ENCODE measurements at places on chromosomes 16 and 17.

DNA sequence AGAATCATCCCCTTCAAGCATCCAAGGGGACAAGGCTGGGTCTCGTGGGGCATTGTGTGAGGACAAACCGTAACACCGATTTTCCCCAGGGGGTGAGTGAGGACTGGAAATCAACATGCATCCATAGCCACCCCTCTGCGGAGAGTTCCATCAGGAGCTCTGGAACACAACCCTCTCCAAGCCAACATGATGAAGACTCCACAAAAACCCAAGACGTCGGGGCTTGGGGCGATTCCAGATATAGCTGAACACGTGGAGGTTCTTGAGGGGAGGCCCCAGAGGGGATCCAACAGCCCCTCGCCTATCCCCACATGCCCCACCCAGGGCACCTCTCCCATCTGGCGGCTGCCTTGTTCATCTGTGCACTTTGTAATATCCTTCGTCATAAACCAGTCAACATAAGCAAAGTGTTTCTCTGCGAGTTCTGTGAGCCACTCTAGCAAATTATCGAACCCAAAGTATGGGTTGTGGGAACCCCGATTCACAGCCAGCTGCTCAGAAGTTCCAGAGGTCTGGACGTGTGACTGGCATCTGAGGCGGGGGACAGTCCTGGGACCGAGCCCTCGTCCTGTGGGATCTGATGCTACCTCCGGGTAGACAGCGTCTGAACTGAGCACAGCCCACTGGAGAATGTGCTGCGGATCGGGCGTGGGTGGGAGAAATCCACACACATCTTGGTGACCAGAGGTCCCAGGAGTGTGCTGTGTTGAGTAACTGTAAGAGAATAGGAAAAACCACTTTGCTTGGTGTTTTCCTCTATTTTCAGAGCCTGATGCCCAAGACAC is 55.5 kb downstream of the RPH3AL start:
- DNase-seq = no peak

DNA sequence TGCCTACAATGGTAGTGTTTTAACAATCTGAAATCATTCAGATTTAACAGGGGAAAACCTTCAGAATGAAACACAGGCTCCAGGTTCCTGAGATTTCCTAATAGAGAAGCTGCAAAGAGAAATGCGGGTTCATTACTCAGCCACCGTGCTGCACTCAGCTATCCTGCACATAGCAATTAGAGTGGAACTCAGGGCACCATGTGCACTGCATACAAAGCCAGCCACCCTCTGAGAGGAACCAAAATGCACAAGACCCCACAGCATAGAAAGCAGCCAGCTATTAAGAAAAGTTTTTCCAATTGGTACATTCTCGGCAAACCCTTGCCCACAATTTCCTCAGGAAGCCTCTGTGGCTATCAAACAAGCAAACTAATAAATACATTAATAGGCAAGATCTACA is 37.4 kb downstream of the TOM1L2 start:
- no peak for DNase-seq

GRCh38 chr17:9217151-9218056 is 196.1 kb downstream of the NTN1 start:
- no peak for DNase-seq

- no peak for DNase-seq
These were observed 77.6 kb downstream of the CMIP start for GRCh38 chr16:81522108-81522701.

DNA sequence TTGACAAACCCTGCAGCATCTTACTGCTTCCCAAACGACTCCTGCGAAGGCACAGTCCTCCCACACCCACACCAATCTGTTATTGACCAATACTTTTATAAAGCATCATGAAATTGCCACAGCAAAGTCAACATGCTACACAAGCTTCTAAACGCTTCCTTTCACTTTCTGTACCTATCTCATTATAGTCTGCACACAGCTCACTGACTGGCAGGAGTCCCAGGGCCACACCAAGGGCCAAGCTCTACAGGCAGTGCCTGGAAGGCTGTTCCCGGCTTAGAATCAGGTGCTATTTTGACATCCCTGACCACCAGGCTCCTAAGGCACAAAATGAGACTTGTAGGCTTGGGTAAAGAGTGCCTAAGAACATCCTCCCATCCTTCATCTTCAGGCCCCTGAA is 39.5 kb downstream of the USP7 start:
- no peak for DNase-seq

DNA sequence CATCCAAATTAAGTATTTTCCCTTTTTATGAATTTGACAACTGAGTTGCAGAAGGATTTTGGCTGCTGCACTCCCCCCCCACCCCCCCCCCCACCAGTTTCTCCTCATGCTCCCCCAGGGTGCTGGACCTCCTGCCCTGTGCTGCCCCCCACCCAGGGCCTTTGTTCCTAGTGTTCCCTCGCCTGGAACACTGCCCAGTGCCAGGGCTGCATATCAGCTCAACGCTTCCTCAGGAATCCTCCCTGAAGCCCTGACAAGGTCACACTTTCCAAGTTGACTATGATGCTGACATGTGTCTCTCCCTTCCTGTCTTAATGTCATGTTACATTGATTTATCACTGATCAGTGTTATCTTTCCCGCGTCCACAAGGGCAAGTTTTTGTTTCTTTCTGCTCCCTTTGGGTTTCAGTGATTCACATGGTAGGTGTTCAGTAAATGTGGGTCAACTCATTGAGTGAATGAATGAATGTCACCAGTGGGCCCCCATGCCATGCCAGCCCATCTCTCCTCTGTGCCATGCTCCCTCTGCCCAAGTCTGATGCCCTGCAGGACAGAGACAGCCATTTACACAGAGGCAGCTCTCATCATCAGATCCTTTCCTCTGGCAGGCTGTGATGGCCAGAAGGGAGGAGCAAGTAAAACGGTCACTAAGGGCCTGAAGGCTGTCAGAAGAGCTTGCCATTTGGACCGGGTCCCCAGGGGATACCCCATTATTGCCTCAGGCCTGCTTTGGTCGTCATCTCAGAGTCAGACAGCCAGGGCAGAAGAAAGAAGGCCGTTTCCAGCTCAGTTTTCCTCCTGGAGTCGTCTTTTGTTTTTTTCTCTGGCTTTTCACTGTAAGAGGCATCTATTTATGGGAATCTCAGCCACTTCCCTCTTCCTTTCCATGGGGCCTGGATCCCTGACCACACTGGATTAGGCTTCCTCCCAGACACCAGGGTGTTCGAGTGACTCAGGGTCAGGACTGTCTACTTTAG is 386.2 kb downstream of the SNX29 start:
- no peak for DNase-seq

DNA sequence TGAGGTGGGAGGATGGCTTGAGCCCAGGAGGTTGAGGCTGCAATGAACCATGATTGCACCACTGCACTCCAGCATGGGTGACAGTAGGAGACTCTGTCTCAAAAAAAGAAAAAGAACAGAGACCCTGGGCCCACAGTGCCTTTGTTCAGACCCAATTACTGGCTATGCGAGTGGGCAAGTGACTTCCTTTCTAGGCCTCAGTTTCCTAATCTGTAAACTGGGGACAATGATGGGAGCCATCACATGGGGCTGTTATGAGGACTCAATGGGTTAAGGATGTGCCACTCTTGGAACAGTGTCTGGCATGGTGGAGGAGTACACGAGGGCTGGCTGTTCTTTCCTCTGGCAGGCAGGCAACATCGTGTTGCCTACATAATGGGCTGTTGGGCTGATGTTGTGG is 47.3 kb upstream of the NDRG4 start:
- no peak for DNase-seq

DNA sequence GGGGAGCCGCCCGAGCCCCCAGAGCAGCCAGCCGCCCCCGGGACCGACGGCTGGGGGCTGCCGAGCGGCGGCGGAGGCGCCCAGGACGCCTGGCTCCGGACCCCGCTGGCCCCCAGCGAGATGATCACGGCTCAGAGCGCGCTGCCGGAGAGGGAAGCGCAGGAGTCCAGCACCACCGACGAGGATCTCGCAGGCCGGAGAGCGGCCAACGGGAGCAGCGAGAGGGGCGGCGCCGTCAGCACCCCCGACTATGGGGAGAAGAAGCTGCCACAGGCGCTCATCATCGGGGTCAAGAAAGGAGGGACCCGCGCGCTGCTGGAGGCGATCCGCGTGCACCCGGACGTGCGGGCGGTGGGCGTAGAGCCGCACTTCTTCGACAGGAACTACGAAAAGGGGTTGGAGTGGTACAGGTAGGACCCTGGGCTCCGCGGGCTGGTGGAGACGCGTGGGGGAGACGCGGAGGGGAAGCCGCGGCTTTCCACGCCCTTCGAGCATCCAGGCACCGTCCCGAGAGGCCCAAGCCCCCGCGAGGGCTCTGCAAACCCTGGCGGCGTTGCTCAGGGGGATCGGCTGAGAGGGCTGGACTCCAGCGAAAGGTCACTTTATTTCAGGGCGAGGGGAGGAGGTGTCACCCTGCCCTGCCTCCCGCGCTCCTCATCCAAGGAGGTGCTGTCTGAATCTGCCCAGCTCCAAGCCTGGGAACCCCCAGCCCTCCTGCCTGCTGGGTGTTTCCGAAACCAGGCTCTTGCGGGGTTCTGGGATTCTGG is 1.2 kb downstream of the HS3ST4 start:
- DNase-seq = no peak

- DNase-seq = no peak
These were observed 31.0 kb downstream of the HASPIN start for GRCh38 chr17:3754458-3755334.

- no peak for DNase-seq
These were observed 38.1 kb downstream of the CMC2 start for GRCh38 chr16:80968386-80969113.

- no peak for DNase-seq
These were observed 64.2 kb upstream of the DOC2B start for GRCh38 chr17:245611-246010.

DNA sequence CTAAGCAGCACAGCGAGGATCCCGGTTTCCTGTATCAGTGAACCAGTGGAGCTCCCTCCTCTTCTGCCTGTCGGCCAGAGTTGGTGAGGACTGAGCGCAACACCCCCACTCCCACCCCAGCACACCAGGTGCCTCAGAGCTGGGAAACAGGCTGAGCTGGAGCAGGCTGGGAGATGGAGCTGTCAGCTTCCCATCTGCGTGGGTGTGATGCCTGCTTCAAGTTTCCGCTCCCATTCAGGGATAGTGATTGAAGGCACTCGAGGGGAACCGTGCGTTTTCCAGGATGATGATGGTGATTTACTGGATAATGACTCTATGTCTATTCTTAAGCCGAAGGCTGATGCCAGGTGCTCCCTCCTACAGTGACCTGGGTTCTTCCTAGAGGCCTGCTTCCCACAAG is 144.5 kb downstream of the TMEM132E start:
- no peak for DNase-seq

GRCh38 chr17:79473876-79474440 is 136.9 kb downstream of the RBFOX3 start:
- no peak for DNase-seq

DNA sequence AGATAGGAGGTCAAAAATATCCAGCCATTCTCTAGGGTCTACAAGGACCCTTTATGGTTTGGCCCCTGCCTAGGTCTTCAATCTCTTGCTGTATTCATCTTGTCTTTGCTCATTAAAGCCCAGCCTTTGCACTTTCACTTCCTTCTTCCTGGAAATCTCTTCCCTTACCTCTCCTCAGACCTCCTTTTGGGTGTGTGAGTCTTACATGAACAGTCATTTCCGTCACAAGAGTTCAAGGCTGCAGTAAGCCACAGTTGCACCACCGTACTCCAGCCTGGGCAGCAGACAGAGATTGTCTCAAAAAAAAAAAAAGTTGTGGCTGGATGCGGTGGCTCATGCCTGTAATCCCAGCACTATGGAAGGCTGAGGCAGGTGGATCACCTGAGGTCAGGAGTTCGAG is 6.0 kb upstream of the ATP1B2 start:
- no peak for DNase-seq

GRCh38 chr16:12459391-12460063 is 344.2 kb downstream of the CPPED1 start:
- DNase-seq = no peak
